Retinal pigment epithelial cell (primary cell): ENCODE measurements at places on chromosomes 3 and 15.

GRCh38 chr3:141109751-141110150 lies 58.6 kb downstream of the SPSB4 start:
- DNase-seq = no peak

GRCh38 chr3:63364910-63365309 lies 86.8 kb downstream of the SYNPR start:
- no peak for DNase-seq

- no peak for DNase-seq
Measured at GRCh38 chr15:38714309-38715072, 149.9 kb upstream of the RASGRP1 start.

DNA sequence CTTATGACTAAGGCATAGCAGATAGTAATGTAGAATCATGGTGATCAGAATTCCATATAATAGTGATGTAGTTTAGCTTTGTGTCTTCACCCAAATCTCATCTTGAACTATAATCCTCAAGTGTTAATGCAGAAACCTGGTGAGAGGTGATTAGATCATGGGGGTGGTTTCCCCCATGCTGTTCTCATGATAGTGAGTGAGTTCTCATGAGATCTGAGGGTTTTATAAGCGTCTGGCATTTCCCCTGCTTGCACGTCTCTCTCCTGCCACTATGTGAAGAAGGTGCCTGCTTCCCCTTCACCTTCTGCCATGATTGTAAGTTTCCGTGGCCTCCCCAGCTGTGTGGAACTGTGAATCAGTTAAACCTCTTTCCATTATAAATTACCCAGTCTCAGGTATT lies 138.7 kb upstream of the CBLB start:
- DNase-seq = no peak

- DNase-seq = no peak
Measured at GRCh38 chr15:33293713-33294334, 16.9 kb upstream of the RYR3 start.

- DNase-seq = no peak
Measured at GRCh38 chr3:45666757-45667431, 22.3 kb upstream of the SACM1L start.

DNA sequence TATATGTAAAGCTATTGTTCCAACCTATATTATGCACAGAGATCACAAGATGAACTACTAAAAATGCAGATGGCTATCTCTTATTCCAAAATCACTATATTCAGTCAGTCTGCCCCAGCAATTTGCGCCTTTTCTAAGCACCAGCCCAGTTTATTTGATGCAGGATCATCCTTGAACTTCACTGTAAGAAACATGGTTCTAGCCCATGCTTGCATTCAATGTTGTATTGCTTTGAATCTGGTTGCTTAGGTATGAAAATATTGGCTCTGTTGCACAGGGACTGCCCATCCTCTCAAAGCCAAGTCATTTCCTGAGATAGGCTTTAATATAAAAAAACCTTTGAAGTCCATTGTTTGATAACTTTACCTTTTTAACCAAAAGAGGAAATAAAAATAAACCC lies 170.5 kb upstream of the LRIG1 start:
- no peak for DNase-seq

GRCh38 chr3:3110299-3110630 lies at the start of gene IL5RA:
IL5RA (minus strand) TSS chr3:3110374; CDS start chr3:3104984, 5,390 bp downstream.
- no peak for DNase-seq

GRCh38 chr15:69498987-69499386 lies 46.4 kb downstream of the RPLP1 start:
- no peak for DNase-seq

GRCh38 chr15:92079047-92079446 lies 225.5 kb downstream of the SLCO3A1 start:
- DNase-seq = no peak
